ENCODE measurements at places on chromosomes 3 and 15.

GRCh38 chr15:21262851-21263425 lies 177.4 kb downstream of the POTEB3 start:
- no peak for DNase-seq

GRCh38 chr3:243356-243725 lies 46.8 kb downstream of the CHL1 start:
- no peak for DNase-seq

GRCh38 chr3:187063286-187064121 lies 75.8 kb downstream of the RPL39L start:
- no peak for DNase-seq

DNA sequence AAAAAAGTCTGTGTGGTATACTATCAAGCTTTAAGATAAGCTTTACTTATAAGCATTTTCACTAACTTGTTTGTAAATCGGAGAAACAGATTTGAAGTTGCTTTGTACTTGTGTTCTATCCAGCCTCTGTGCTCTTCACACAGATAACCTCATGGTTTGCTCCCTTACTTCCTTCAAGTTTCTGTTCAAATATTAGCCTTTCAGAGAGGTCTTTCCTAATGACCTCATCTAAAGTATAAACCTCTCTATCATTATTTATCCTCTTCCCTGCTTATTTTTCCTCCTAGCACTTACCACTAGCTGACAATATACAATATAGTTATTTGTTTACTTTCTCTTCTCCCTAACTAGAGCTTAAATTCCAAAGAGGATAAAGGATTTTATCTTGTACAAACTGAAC lies 180.0 kb downstream of the CBLB start:
- DNase-seq: no peak

DNA sequence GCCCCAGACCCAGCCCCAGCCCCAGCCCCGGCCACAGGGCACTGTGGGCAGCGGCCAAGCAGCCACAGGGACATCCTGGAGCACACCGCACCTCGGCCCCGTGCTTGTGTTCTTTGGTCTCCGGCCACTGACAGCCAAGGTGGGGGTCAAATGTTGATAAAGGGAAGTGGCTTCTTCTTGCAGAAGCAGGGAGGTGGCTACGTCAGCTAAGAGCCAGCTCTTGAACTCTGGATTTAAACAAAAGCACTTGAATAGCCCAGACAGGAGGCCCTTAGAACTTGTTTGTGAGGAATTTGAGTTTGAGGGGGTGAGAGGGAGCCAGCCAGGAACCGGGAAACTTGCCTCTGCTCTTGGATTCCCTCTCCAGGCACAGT lies 135.8 kb upstream of the ABHD17C start:
- DNase-seq: no peak

GRCh38 chr3:27378331-27378730 lies 9.1 kb upstream of the NEK10 start:
- no peak for DNase-seq

DNA sequence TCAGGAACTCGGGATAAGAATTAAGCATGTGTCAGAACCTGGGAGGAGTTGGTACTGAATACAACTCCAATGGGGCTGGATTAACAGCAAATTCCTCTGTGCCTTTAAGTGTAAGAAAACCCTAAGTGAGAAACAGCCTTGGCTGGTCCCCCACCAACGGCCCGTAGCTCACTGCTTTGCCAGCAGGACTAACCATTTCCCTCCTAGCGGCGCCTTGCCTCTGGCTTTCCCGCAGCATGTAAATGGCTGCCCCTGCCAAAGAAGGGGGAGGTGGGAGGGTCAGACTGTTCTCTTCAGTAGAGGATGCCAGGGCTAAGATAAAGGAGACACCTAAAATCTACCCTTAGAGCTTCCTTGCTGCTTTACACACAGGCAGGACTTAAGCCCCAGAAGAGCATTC lies 51.0 kb upstream of the SH3GL3 start:
- no peak for DNase-seq

DNA sequence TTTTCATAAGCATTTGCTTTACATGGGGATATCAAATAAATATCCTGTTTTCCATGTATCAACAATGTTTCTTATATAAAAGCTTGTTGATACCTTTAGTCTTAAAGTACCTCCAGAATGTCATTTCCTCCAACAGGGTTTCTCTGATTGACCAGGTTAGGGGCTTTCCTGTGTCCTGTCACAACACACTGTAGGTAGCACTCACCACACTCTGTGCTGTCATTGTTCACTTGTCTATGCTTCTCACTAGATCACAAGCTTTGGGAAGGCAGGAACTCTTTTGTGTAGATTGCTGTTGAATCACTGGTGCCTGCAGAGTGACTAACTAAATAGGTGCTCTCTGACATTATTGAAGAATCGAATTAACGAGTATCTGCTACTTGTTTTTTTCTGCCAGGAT lies 49.8 kb downstream of the USP50 start:
- DNase-seq: no peak

DNA sequence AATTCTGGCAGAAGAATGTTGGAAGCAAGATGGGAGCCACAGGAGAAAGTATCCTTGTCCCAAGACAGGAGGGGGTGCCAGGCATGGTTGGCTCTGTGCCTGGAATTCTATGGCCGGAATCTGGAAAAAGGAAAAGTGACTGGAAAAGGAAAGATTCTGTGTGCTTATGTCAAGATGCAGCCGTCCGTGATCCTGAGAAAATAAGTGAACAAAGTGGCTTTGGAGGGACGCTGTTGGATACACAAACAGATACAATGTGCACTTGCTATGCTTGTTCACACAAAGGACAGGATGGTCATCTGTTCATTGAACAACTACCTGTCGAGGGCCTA lies 28.5 kb upstream of the MUC20 start:
- DNase-seq: no peak

- no peak for DNase-seq
These were observed 25.8 kb upstream of the DOCK3 start for GRCh38 chr3:50648944-50649343.

- no peak for DNase-seq
These were observed 88.6 kb upstream of the ZNF385D start for GRCh38 chr3:21839592-21839991.

GRCh38 chr3:122247825-122248185 lies 64.3 kb downstream of the CASR start:
- no peak for DNase-seq

- no peak for DNase-seq
These were observed 254.8 kb upstream of the EOMES start for GRCh38 chr3:27976933-27977332.

DNA sequence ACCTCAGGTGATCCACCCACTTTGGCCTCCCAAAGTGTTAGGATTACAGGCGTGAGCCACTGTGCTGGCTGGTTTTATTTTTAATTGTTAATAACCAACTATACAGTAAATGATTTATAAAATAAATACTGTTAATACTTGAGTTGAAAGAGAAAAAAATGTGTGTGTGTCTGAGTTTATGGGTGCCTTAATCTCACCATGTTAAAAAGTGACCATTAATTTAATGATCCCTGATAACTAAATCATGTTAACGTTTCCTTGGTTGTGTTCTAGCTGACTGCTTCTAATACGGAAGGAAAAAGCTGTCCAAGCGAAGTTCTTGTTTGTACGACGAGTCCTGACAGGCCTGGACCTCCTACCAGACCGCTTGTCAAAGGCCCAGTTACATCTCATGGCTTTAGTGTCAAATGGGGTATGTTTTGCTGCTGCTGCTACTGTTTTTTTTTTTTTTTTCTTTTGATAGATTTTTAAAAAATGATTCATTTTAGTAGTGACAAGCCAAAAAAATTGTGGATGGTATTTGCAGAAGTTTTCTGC lies 113.5 kb downstream of the GHSR start:
- no peak for DNase-seq

GRCh38 chr3:38165722-38166387 lies 518 bp downstream of the OXSR1 start:
- DNase-seq: no peak

- no peak for DNase-seq
These were observed 1.4 kb downstream of the TRIP4 start for GRCh38 chr15:64389036-64389435.

GRCh38 chr3:127408022-127408683 lies 120.3 kb upstream of the PRR20G start:
- DNase-seq: no peak

- DNase-seq: peak; percentile 81
These were observed 34.9 kb downstream of the PRKCD start for GRCh38 chr3:53195602-53196574.

Data from stimulated activated effector memory CD8-positive, alpha-beta T cell treated with anti-CD3 and anti-CD28 coated beads, Interleukin-12 subunit alpha, Interleukin-12 subunit beta, amount 100 ng/mL, for 72 hours (primary cell).